ENCODE measurements at places on chromosomes 6 and 20.
A peak's percentile ranks its signal among the peaks of the same experiment; 100 is the strongest.

DNA sequence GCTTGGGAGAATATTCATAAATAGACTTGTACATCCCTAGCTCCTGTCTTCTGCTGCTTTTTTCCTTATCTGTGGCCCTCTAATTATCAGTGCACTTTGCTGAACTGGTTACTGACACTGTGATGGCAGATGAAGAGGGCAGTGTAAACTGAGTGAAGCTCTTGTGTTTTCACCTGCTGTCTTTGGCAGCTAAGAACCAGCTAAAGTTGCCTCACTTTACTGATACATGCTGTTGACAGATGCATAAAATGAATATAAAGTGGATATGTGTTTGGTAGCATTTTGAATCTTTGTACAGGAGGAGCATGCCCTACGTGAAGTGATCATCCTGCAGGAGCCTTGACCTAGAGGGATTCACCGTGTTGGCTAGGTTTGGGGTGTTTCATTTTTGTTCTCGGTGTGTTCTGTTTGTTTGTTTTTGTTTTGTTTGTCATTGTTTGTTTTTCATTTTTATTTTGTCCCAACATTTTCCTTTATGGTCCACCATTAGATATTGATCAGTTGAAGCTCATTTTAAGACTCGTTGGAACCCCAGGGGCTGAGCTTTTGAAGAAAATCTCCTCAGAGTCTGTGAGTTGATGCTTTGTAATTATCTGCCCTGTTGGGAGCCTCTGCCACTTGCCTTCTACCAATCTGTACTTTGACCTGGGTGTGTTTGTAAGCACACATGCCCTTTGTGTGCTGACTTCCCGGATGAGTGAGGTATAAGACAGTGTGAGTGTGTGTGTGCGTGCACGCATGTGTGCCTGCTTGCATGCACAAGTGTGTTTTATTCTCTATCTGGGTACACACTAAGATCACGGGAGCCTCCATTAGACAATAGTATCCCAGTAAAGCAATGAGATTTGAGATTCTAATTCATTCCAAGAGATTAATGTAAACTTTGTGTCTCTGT, 34.6 kb upstream of the MAPK13 start:
- no peak for DNase-seq

DNA sequence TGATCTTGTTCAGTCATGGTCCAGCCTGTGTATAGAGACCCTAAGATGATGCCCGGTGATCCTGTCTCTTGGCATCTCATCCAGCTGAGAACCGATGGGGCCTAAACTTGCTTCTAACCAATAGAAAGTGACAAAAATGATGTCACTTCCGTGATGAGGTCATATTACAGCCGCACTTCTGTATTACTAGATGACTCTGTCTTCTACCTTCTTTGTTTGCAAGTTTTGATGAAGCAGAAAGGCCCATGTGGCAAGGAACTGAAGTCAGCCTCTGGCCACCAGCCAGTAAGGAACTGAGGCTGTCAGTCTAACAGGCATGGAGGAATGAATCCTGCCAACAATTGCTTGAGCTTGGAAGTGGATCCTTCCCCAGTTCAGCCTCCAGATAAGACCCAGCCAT, 32.8 kb upstream of the HLA-C start:
- DNase-seq = no peak

GRCh38 chr6:16240589-16241320, 2.4 kb downstream of the GMPR start:
- no peak for DNase-seq

GRCh38 chr6:166515072-166515810, 71.2 kb downstream of the RAMACL start:
- DNase-seq = no peak

DNA sequence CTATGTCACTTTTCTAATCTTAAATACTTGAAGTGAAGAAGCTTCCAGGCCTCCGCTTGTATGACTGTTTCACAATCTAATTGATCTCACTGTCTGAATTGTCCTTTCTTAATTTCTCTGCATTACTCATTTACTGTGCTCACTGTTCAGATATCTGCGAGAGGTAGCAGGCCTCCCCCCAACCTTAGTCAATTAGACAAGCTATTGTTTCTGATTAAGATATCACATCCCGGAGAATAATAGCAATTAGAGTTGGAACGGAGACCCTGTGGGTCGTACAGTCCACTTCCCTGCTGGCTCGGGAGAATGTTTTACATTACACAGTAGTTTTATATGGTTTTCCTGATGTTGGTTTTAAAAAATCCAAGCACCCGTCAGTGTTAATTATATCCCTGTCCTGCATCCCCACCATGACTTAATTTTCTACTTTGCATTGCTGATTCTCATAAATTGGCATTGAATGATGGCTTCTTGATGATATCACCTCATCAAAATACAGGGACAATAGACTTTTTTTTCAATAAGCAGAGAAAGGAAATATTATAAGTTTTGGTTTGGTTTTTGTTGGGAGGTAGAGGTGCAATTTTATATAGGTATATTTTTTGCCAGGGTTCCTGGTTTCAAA, 178.7 kb upstream of the TSHZ2 start:
- no peak for DNase-seq

- no peak for DNase-seq
Measured at GRCh38 chr6:24606200-24606930, 39.6 kb downstream of the KIAA0319 start.

GRCh38 chr6:127277878-127278843, 11.5 kb downstream of the RNF146 start:
- no peak for DNase-seq

GRCh38 chr6:3762359-3762758, 10.8 kb upstream of the PXDC1 start:
- DNase-seq = no peak

GRCh38 chr20:49674383-49675352, 39.0 kb downstream of the B4GALT5 start:
- no peak for DNase-seq

DNA sequence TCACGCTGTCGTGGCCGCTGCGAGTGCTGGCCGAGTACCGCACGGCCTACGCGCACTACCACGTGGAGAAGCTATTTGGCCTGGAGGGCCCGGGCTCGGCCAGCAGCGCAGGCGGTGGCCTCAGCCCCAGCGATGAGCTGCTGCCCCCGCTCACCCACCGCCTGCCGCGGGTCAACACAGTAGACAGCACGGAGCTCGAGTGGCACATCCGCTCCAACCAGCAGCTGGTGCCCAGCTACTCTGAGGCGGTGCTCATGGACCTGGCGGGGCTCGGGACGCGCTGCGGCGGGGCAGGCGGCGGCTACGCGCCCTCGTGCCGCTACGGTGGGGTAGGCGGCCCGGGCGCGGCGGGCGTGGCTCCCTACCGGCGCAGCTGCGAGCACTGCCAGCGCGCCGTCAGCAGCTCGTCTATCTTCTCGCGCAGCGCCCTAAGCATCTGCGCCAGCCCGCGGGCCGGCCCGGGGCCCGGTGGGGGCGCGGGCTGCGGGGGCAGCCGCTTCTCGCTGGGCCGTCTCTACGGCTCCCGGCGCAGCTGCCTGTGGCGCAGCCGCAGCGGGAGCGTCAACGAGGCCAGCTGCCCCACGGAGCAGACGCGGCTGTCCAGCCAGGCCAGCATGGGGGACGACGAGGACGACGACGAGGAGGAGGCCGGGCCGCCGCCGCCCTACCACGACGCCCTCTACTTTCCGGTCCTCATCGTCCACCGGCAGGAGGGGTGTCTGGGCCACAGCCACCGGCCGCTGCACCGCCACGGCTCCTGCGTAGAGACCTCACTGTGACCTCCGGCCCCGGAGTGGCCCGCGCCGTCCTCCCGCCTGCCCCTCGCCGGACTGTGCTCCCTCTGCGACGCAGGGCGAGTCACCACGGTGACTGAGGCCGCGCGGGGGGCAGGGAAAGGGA, 5.7 kb downstream of the TMEM151B start:
- DNase-seq = no peak

DNA sequence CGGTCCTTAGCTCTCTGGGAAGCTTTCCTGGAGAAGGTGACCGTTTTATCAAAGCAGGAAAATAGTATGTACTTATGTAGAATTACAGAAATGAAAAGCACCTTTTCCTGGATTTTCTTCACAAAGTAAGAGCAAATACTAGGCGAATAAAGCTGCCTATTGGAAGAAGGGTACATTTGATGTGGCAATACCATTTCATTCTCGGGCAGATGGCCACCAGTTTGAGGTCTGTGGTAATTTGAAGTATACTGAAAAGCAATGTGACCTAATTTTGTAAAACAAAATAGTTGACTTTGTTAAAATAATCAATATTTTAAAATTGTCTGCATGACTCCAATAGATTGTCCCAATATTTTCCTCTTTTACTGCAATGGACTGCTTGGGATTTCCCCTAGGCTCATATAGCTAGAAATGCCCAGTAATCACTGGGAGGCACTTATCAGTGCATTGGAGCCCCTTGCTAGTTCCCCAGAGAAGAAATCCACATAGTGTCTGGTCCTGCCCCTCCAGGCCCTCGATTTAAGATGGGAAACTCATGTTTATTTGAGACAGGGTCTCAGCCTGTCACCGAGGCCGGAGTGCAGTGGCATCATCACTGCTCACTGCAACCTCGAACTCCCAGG, 7.4 kb upstream of the UTRN start:
- no peak for DNase-seq

GRCh38 chr6:10759312-10759839, 11.8 kb downstream of the TMEM14B start:
- peak; percentile 32 for DNase-seq

DNA sequence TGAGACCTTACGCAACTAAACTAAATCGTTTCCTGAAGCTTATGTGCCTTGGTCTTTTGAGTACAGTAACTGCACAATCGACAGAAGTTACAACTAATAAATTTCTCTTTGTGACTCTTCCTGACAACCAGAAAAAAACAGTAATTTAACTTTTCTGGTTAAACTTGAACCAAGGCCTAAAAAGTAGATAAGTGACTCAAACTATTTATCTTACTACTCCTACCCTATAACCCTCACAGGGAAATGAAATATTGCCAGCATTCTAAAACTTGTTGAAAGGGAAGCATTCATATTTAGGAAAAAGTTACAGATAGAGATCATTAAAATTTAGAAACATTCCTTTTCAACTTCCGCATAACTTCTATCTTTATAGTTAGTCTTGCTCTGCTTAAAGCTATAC, 1034.4 kb downstream of the EYS start:
- no peak for DNase-seq

DNA sequence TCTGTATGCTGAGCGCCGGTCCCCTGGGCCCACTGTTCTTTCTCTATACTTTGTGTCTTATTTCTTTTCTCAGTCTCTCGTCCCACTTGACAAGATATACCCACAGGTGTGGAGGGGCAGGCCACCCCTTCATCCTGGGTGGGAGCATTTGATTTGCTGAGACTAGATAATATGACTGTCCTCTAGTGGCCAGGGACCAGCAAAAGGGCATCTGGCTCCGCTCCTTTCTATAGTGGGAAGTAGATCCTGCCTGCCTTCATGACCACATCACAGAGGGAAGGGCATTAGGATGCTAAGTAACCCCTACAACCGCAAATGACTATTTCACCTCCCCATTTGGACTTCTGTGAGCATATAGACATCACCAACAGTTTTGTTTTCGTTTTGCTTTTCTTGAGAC, 64.5 kb downstream of the TRMT6 start:
- DNase-seq = no peak

GRCh38 chr20:57476084-57476526, 48.8 kb downstream of the CTCFL start:
- no peak for DNase-seq

GRCh38 chr6:147707524-147707923, 199.0 kb downstream of the SAMD5 start:
- DNase-seq = no peak

DNA sequence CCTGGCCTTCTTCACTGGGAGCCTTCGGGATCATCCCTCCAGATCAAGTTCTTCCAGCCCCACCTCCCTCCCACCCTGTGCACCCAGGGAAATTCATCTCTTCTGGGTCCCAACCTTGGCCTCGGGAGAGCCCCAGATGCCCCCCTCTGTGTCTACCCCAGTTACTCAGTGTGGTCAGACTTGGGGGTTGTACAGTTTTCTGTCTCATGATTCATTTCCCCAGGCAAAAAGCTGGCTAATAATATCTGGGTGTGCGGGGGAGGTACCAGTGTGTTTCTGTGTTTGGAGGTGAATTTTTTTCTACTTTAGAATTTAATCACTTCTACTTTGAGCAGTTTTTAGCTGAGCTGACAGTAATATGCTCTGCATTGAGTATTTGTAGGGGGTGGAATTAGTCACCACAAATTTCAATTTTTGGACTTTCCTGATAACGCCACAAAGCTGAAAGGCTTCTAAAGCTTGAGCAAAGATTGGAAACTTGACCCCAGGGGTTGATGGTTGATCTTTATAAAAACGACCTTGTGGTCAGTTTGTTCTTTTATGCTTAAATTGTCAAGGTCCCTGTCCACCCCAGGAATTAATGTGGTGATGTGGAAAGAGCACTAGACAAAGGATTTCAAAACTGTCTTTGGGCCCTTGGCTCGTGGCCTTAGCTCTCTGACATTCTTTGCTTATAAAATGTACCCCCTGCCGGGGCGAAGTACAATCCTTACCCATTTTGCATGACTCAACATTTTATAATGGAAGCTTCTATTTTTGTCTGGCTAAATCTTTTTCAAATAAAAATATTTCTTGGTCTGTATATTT, 284.7 kb upstream of the TAB2 start:
- DNase-seq = no peak

GRCh38 chr6:113967777-113968176, 3.2 kb downstream of the HDAC2 start:
- no peak for DNase-seq

DNA sequence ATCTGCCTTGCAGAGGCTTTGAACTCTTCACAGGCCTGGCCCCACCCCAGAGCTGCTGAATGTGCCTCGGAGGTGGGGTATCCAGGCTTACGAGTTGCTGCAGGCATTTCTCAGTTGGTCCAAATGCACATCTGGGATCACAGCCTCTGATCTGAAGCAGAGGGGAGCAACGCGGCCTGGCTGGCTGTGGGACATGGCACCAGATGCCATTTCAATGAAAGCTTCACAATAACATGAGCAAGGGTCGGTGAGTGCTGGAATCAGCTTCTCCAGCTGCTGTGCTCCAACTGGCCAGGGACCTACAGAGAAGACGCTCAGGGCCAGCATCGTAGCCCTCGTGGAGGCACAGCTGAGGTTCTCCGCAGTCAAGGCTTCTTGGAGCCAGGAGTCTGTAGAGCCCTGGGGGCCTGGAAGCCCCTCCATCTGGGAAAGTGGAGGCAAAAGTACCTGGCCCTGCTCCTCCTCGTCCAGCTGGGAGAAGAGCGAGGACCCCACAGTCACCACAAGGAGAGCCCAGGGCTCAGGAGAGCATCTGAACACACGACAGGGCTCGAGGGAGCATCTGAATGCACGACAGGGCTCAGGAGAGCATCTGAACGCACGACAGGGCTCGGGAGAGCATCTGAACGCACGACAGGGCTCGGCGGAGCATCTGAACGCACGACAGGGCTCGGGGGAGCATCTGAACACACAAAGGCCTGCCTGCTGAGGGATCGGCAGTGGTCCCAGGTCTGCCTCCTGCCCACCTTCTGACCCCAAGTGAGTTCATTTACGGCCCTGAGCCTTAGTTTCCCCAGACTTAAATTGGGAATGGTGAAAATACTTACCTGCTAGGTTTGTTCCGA, 165.2 kb downstream of the DLL1 start:
- no peak for DNase-seq

GRCh38 chr6:39908838-39909583, 25.3 kb downstream of the MOCS1 start:
- no peak for DNase-seq

GRCh38 chr20:11112832-11113231, 439.0 kb upstream of the JAG1 start:
- DNase-seq = no peak

Data from CD4-positive, alpha-beta T cell treated with Interleukin-1 beta for 1 hour (primary cell).